ENCODE measurements at places on chromosomes 4 and X.

- DNase-seq: no peak
These were observed 120.9 kb downstream of the ARHGEF9 start for GRCh38 chrX:63664083-63664482.

- no peak for DNase-seq
These were observed 91.1 kb upstream of the ATP8A1 start for GRCh38 chr4:42747971-42748370.

DNA sequence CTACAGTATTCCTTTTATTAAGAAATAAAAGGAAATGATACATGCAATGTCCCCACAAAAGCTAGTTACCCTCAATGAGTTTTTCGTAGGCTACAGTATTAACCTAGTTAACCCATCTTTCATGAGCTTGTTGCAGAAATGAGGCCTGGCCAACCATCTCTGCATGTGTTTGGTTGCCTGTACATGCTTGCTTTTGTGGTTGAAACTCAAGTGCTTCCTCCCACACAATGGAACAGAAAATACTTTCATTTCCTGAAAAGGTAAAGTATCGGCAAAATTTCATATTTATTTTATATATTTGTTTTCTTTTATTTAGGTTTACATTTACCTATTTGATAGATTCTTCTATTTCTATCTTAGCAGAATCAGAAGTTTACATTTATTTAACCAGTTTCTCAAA is 214.6 kb upstream of the FAM241A start:
- no peak for DNase-seq

DNA sequence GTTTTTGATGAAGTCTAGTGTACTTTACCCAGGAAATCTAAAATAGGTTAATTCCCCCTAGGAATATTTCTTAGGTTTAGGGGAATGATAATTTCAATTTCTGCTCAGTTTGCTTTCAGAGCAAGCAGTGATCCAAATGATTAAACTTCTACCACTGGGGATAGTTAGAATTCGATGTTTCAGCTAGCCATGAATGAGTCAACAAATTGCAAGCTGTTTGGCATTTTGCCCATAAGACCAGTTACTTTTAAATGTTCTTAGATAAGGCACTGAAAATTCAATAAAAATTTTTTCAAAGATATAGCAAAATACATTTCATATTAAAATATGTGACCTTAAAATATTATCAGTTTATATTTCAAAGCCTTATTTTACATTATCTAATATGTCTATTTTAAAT is 993.6 kb downstream of the ARAP2 start:
- DNase-seq: peak; percentile 8

DNA sequence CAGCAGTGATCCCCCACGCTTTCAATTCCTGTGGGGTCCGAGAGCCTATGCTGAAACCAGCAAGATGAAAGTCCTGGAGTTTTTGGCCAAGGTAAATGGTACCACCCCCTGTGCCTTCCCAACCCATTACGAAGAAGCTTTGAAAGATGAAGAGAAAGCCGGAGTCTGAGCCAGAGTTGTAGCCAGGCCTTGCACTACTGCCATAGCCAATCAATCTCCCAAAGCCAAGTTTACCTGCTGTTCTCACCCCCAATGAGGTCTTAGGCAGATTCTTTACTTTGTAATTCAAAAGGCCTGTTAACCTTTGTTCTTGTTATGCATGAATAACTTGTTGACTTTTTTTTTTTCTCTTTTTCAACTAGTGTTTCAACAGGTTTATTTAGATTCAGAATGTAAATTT is 4.0 kb downstream of the MAGEB2 start:
- no peak for DNase-seq

DNA sequence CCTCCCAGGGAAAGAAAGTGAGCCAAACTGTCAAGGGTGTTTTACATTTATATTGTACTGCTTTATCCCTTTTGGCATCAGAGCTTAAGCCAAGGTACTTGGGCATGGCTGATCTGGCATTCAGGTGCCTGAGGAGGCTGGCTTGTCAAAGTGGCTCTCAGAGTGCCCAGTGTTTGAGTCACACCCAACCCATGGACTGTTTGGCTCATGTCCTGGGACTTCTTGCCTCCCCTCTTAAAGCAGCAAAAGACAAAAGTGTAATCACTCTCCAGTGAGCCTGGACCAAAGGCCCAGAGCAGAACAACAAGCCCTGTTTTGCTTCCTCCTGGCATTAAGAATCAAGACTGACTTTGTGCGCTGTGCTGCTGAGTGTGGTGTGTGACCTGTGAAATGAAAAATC is 311.7 kb upstream of the TAPT1 start:
- no peak for DNase-seq

DNA sequence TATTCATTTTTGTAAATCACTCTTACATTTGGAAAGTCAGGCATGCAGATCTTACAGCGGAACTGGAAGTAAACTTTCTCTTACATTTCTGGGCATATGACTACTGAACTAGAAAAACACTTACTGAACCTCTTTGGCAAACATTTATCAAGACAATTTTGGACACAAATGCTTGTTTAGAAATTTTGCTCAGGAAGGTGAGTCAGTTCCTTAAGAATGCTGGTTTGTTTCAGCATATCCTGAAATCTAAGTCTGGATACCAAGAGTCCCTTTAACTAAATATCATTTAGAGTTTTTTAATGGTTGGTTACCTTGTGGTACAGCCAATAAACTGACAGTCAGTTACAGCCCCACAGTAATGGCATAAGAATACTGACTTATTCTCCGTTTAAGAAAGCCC is 15.0 kb downstream of the SHISA3 start:
- no peak for DNase-seq

- no peak for DNase-seq
These were observed 189.5 kb upstream of the ANKRD50 start for GRCh38 chr4:124902001-124902515.

DNA sequence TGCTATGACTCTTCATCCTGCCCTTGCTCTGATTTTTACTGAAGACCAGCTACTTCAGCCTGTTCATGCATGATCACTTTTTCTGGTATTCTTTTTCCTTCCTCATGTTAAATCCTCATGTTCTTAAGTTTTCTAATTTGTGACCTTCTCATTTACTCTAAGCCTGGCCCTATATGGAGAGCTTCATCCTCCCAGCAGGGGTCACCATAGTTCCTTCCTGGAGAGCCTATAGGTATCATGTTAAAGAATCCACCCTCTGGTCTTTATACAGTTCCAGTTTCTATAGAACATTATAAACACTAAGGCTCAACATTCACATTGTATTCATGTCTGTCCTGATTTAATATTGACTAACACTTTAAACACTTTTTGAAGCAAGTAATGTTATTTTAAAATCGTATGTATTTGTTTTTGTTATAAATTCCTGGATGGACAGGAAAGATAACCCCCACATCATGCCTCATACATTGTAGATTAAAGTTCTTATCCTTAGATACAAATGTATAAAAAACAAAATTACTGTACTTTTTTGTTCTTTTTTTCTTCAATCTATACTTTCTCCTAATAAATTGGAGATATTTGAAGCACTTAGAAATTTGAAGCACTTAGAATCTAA is 53.8 kb upstream of the OTUD4 start:
- DNase-seq: peak; percentile 73

DNA sequence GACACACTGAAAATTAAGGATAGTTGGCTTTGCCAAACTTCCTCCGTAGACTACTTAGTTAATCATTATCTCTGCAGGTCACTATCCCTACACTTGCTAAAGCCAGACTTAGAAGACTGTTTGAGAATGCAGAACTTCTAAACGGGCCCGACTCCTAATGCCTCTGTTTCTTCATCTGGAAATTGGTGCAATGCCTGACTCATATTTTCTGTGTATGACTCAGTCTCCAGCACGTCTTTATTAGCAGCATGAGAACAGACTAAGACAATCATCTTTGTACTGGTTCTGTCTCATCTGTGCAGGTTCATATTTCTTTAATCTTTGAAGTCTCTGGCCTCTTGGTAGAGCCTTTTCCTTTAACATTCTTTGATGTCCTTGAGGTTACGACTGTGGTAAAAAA is 411.9 kb upstream of the ACTRT1 start:
- DNase-seq: no peak

DNA sequence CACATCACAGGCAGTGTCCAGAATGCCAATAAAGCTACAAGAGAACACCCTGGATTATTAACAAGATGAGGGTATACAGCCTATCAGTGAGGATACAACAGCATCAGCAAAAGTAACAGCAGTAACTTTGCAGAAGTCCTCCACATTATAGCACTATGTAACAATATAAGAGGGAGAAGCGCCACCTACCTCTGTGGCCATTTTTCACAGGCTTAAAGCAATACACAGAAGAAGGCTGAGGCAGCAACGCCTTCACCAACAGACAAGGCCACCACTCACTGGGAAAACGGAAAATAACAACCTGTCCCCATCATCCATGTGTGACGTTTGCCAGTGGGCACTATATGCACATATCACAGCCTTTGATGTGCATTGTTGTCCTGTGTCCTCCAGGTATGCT is 12.5 kb downstream of the RTL8B start:
- DNase-seq: no peak

DNA sequence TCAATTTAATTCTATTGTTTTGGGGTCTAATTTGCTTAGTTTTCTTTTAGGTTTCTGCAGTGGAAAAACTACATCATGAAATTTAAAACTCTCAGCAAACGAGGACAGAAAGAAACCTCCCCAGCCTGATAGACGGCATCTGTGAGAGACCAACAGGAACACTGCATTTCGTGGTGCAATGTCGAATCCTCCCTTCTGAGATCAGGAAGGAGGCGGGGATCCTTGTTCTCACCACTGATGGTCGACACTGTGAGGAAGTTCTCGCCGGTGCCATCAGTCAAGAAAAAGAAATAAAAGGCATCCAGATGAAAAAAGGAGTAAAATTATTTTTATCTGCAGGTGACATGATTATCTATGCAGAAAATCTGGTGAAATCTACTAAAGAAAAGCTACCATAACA is 16.5 kb downstream of the GAK start:
- no peak for DNase-seq

GRCh38 chrX:130340271-130340670 is 552 bp downstream of the SLC25A14 start:
- no peak for DNase-seq

DNA sequence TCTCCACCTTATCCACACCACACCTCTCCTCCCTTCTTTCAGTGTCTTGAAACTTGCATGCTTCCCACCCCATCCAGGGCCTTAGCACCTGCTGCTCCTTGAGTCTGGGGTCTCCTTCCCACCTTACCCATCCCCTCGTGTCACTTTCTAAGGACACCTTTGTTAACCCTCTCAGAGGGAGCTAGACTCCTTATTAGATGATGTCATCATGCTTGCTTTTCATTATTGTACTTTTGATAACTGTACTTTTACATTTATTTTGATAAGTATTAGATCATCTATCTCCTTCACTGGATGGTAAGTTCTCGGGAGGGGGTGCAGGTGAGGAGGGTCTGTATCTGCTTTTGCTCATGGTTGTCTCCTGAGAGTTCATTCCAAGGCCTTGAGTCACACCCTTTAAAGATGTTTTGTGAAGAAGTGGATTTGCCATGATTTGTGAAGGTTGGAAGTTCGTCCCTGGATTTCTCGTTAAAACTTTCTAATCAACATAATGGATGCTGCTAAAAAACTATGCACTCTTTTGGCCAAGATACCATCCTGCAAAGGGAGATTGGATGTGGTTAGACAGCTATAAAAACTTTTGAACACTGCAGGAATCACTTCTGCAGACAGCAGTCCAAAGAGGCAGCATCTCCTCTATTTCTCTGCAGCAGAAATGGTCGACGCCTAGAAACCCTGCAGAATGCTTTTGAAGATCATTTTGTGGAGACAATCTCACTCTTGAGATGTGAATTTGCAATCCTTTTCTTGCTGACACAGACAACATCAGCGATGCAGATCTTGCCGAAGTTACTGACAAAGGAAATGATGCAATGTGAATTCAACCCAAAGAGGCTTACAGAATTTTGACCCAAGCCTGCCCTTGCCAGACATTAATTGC is 69.6 kb downstream of the ENPP6 start:
- DNase-seq: no peak

- DNase-seq: no peak
These were observed 51.9 kb downstream of the DLG3 start for GRCh38 chrX:70496491-70496890.

GRCh38 chr4:173192375-173193162 is 24.0 kb downstream of the GALNT7 start:
- no peak for DNase-seq

DNA sequence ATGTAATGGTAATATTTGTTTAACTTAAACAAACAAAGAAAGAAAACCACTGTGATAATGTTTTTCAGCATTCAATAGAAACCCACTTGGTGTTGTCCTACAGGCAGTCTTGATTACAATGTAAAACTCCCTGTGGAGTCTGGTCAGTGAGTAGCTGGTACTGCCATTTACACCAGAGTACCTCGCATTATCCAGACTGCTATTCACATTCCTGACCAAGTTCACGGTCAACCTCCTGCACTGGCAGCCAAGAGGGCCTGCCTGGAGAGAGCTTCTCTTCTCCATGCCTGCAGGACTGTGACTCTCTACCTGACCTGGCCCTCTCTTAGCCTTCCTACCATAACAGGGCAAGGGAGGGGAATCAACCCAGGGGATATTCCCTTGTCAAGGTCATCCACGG is 2.9 kb upstream of the LONRF3 start:
- no peak for DNase-seq

- DNase-seq: no peak
These were observed 374.9 kb upstream of the GALNT7 start for GRCh38 chr4:172793565-172794306.

GRCh38 chr4:65893957-65894755 is 223.9 kb upstream of the EPHA5 start:
- DNase-seq: no peak

DNA sequence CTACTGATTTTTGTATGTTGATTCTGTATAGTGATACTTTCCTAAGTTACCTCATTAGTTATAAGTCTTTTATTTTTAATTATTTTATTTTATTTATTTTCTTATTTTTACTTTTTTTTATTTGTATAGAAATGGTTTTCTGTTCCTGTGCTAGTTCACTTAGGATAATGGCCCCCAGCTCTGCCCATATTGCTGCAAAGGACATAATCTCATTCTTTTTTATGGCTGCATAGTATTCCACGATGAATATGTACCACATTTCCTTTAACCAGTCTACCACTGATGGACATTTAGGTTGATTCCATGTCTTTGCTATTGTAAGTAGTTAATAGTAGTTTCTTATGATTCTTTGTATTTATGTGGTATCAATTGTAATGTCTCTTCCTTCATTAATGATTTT is 31.5 kb upstream of the GK2 start:
- DNase-seq: no peak

GRCh38 chr4:76434901-76435527 is at the start of gene SHROOM3:
TSS of gene SHROOM3 (plus strand) at chr4:76435229. CDS start at chr4:76436053, 824 bp downstream.
- no peak for DNase-seq

- DNase-seq: no peak
These were observed 365.2 kb downstream of the FAT4 start for GRCh38 chr4:125679989-125680388.

GRCh38 chr4:3786196-3786869 is 20.1 kb downstream of the ADRA2C start:
- DNase-seq: peak; percentile 34

DNA sequence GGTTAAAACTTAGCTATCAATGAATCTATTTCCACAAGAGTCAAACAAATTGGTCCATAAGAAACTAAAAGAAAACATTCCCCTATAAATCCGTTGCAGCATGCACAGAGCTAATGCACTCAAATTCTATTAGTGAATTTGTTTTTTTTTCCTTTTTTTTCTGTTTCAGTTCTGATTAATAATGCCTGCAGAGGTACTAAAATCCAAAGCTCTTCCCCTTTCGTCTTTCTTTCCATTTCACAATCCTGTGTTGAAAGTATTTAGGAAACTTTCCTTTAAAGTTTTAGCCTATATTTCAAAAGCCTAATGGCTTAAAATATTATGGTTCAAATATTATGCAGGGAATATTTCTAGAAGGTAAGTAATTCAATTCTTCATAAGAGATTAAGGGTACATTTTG is 45.9 kb upstream of the VEGFD start:
- no peak for DNase-seq

GRCh38 chr4:4995103-4995907 is 24.0 kb downstream of the CYTL1 start:
- DNase-seq: peak; percentile 43

Data from LoVo (cell line).